NCI-H1092 treated with DMSO at 0.1 percent for 48 hours (cell line): ENCODE measurements at places on chromosomes 16 and 17.

GRCh38 chr16:50067290-50067853 is 1.6 kb downstream of the HEATR3 start:
- DNase-seq: no peak

GRCh38 chr16:78390092-78390491 is 290.6 kb downstream of the WWOX start:
- DNase-seq: no peak

DNA sequence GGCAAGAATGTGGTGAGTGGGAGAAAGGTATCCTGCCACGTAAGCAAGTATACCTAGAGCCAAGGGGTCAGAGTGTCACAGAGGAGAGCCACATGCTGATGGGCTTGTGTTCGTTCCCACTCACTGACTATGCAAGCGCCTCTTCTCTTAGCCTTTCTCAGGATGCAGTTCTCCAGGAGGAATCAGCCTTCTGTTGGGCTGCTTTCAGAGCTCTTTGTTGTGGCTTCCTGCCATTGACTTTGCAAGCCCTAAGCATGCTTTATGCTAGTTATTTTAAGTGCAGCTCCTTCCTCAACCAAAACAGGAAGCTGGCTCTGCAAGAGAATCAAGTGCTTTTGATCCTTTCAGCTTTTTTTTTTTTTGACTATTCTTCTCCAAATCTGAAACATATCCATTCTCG is 66.6 kb downstream of the SIAH1 start:
- no peak for DNase-seq

DNA sequence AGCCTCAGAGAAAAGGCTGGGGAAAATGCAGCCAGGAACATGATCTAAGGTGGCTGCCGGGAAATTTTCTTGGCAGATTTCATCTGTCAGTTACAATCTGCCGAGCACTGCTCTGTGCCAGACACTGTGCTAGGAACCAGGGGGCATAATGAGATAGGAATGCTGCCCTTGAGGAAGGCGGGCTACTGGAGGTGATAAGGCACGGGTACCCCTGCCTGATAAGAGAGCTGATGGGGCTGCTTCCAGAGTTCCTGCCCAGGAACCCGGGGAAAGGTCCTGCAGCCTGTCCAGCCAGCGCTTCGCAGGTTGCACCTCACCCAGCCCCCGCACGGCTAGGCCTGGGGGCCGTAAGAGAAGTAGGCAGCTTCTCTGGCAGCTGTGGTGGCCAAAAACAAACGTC is 3.1 kb downstream of the SCNN1G start:
- DNase-seq: no peak

GRCh38 chr17:63445571-63445953 is 544 bp downstream of the CYB561 start:
- peak; percentile 56 for DNase-seq

- no peak for DNase-seq
Measured at GRCh38 chr17:50685334-50685665, 22.4 kb downstream of the ANKRD40 start.

DNA sequence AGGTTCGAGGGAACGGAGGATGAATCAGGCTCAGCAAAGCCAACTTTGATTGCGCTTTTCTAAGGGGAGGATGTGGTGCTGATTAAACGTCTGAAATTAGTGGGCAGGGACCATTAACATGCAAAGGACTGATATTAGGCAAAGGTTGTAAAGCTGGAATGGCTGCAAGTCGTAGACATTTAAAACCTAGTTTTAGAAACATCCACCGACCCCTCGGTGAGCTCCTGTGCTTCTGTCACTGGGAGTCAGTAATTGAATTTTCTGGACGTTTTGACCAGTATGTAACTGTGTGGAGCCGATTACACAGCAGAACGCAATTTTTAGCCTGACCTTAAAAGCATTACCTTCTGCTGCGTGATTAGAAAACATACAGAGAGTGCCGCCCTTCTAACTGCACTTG is 220.6 kb upstream of the HSBP1 start:
- no peak for DNase-seq

GRCh38 chr17:47200325-47200664 is 8.9 kb upstream of the MYL4 start:
- DNase-seq: no peak

- DNase-seq: no peak
Measured at GRCh38 chr17:18965530-18966236, 13.7 kb downstream of the SLC5A10 start.

- DNase-seq: no peak
Measured at GRCh38 chr16:86979984-86980553, 337.1 kb downstream of the C16orf95 start.

- DNase-seq: no peak
Measured at GRCh38 chr17:35893751-35894150, 13.6 kb upstream of the CCL5 start.
